ENCODE measurements at places on chromosomes 4 and X.

DNA sequence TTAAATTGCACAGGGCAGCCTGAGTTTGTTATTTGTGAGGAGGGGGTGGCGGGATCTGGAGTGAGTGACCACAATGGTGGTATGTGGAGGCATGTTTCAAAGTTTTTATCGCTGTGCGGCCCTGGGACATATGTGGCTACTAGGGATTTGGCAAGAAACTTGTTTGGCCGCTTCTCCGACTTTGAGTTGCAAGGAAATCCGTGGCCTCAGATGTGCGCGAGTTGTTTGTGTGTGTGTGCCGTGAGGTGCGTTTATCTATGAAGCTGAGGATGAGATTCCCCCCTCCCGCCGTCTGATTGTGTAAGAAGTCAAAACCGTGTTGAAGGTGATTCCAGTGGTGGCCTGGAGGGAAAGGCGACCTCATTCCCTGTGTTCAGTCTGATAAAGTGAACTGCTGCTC is 1.4 kb downstream of the JADE3 start:
- DNase-seq = no peak

- DNase-seq = no peak
Observed at GRCh38 chrX:48747415-48748016, 14.0 kb upstream of the GLOD5 start.

- DNase-seq = peak; percentile 61
Observed at GRCh38 chrX:47030339-47030738, 47.9 kb upstream of the RGN start.

- no peak for DNase-seq
Observed at GRCh38 chrX:17226736-17227135, 148.3 kb upstream of the NHS start.

- no peak for DNase-seq
Observed at GRCh38 chr4:108433832-108434231, 186.5 kb upstream of the RPL34 start.

DNA sequence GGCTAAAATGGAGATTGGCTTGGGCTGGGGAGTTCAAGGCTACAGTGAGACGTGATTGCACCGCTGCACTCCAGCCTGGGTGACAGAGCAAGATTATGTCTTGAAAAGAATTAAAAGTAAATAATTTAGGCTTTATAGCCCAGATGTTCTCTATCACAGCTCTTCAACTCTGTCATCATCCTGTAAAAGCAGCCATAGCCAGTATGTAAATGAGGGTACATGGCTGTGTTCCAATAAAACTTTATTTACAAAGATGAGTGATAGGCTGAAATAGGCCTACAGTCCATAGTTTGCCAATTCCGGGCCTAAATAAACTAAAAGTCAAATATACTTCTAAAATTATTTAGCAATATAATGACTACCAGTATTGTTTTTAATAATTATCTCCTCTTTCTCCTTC is 9.2 kb downstream of the RRH start:
- no peak for DNase-seq

GRCh38 chr4:106971636-106972035 is 64.5 kb downstream of the DKK2 start:
- DNase-seq = no peak

DNA sequence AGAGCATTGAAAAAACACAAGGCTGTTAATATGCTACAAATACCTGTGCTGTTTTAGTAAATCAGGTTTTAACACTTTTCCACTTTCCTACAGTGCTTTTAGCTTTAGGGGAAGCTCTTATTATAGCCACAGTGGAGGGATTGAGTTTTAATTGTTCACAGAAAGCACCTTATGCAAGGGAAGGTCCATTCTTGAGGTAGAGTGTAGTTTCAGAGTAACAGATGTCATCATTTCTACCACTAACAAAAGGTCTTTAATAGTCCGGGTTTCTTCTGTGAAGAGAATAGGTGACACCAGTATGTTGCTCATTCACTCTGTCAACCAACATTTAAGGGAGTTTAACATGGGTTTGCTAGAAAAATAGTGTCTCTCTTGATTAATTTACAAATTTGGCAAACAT is 104.4 kb downstream of the STIM2 start:
- DNase-seq = no peak

DNA sequence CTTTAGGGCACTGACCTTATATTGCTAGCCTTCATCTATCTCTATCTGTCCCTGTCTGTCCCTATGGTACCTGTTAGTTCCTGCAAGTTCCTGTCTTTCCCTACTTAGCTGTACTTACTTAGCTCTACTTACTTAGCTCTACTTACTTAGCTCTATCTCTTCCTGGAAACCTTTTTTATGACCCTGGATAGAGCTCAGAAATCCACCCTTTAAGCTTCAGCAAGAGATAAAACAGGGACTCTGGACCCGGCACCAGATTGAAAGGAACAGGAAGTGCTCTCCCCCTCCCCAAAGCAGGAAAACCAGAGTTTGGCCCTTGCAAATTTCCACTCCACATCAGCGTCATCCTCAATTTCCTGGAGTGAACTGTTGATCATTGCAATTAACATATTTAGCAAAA is 12.3 kb upstream of the IL9R start:
- no peak for DNase-seq

DNA sequence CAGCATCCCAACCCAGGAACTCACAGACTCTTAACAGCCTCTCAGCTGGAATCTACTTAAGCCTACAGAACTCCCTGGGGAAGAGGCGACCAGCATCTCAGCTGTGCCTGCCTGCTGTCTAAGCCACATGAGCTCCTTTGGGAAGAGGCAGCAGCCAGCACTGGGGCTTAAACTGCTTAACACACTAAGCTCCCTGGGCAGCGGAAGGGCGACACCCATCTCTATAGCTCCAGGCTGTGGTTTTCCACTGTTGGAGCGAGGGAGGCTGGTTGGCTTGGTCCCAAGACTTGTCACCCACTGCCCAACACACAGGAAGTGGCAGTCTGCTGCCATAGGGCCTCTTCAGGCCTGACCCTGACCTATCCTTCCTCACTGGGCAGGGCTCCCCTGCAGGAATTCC is 1544.1 kb upstream of the ADGRL3 start:
- DNase-seq = no peak

GRCh38 chr4:77800483-77801259 is 18.5 kb downstream of the CNOT6L start:
- DNase-seq = no peak

DNA sequence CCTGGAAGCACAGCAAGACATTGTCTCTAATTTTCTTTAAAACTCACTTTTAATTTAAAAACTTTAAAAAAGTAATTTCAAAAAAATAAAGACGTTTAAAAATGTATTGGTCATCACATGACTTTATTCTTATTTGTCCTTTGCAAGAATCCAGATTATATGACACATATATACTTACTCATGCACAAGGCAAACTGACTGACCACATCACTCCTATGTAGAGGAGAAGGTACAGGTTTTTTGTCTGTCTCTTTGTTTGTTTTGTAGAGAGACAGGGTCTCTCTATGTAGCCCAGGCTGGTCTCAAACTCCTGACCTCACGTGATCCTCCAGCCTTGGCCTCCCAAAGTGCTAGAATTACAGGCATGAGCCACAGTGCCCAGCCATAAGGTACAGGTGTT is 28.6 kb downstream of the MAML3 start:
- DNase-seq = no peak

- no peak for DNase-seq
Observed at GRCh38 chr4:145483514-145483913, 1.9 kb downstream of the SMAD1 start.

- DNase-seq = no peak
Observed at GRCh38 chr4:82287720-82288119, 86.1 kb downstream of the HNRNPD start.

DNA sequence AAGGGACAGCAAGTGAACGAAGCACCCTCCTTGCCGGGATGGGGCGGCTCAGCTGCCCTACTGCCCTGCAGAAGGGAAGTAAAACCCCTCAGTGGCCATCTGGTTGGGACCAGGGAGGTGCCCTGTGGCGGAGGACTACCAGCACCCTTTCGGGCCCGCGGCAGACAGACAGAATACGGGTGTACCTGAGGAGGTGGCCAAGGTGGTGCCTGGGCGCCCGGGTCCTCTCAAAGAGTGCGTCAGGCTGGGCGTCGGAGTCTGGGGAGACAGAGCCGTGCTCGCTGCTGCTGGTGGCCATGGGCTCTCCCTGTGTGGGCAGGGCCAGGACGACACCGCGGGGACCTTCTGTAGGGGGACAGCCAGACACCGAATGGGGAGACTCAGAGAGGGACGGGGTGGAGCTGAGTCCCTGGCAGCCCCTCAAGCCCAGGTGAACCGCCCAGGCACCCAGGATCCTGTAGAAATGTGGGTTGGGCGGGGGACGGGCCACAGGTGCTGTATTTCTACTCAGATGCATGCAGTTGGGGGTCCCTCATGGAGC is 29.7 kb downstream of the PDHA1 start:
- no peak for DNase-seq

DNA sequence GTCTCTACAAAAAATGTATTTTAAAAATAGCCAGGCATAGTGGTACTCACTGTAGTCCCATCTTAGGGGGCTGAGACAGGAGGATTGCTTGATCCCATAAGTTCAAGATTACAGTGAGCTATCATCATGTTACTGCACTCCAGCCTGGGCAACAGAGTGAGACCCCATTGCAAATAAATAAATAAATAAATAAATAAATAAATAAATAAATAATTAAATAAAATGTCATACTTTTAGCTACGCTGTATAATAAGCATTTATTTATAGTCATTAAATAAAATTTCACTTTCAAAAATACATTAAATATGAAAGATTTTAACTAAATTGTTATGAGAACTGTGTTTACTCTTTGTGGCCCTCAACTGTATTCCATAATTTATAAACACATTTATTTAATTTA is 1124.2 kb downstream of the PCDH7 start:
- DNase-seq = no peak

Measured in smooth muscle cell of the brain vasculature (primary cell).